ENCODE measurements at places on chromosomes 13 and 19.

- no peak for DNase-seq
These were observed 780.1 kb downstream of the SLITRK6 start for GRCh38 chr13:85019121-85019520.

- no peak for DNase-seq
These were observed 1433.0 kb downstream of the UQCRFS1 start for GRCh38 chr19:27779954-27780353.

DNA sequence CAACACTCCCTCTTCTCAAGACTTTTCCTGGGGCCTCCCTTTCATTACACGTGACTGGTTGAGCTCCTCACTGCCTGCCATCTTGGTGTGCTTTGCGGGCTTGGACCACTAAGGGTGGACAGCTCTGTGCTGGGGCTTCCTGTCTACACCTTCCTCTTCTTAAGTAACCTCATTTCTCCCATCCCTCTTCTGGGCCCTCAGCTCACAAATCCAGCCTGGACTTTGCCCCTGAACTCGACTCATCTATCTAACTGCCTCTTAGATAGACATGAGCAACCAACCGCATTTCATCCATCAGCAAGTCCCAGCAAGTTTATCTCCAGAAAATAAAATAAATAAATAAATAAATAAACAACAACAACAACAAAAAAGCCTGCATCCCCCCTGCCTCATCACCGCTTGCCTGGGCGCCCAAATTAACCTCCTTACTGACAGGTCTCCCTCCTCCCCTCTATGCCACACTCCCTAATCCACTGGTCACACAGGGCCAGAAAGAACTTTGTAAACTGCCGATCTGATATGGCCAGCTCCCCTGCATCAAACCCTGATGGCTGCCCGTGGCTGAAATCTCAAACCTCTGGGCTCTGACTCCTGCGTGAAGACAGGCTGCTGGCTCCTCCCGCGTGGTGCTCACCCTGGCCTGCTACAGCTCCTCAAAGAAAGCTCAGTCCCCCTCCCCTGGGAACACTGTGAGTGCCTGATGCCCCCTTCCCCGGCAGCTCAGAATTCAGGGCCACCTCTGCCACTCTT, 7.8 kb downstream of the ISOC2 start:
- DNase-seq = no peak

DNA sequence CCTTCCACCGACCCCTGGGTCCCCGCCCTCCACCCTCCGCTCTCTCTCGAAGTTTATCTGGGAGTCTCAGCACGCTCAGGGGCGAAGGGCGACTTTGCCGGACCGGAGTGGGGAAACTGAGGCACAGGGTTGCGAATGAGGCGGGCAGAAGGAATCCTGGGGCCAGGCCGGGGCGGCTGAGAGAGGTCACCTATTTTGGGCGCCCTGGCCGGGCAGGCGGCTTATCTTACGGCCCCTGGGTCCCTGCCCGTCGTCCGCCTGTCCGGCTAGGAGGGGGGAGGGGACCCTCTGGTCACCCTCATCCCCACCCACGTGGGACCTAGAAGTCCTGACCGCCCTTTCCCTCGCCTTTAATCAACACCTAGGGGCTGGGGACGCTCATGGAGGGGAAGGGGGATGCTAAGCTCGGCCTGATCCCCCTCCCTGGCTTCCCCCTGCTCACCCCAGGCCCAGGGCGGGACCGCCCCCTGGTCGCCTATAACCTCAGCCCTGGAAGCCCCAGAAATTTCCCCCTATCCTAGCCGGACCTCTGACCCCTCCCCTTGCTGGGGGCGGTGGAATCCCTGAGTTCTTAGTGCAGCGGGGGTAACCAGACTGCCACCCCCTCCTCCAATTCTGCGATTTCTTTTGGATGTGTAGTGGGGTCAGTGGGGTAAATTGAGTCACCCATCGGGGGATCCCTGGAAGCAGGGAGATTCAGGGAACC, 556 bp downstream of the TRIP10 start:
- DNase-seq = no peak

DNA sequence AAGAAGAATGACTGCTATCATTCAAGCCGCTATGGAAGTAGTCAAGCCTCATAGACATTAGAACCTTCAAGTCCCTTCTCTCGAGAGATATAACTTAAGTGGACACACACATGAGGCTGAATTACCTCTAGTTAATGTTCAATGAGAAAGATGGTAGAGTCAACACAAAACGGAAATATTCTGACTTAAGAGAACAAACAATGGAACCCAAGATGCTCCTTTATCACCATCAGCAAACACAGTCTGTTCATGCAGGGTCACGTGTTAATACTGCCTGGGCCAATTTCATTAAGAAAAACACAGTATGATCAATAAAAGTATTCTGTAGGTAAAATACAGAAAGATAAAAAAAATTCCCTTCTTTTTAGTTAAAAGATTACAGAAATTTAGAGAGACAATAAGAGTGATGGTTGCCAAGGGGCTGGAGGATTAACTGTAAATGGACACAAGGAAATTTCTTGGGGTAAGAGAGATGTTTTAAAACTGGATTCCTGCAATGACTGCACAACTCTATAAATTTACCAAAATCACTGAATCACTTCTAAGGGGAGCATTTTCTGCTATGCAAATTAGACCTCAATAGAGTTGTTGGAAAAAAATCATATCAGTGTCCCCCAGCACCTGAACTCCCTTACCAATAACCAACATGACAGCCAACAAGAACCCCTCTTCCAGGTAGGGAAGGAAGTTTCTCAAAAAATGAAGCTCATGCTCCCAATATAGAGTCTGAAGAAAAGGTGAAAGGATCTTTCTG, 256.6 kb downstream of the ABCC4 start:
- DNase-seq = no peak
